Gastroesophageal sphincter (tissue), 4 donors: ENCODE measurements at places on chromosomes 6 and 20.

DNA sequence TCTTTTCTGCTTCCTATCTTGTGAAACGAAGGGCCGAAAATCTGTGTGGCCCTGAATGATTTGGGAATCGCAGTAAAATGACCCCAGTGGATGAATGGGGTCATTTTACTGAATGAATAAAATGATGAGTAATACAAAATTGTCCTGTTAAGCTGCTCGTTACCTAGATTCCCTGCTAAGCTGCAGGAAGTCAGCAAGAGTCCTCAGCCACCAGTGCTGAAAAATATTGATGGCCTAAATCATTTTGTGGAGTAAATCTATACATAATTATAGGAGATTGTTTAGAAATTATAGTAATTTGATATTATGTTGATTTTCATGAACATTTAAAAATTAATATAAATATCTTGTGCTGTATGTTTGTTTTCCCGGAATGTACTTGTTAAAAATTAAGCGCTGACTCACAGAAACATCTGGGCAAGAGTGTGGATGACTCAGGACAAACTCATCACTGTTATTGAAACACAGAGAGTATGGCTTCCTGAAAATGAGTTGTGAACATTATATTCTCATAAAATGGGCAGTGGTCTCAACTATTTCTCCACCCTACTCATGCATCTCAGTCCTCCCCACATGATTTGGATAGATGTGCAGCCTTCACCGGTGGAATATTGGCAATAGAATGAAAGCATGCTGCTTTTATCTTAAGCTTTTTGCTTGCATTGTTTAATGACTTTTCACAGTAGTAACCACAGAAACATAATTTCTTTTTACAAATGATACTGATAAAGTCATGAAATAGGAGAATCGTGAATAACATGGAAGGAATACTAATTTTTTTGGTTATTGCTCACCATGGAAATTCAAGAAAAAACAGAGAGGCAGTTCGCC lies 36.2 kb upstream of the RGS17 start:
- no peaks in the 10 kb centered on the region for H3K27me3 ChIP-seq
- ATAC-seq: no peak
- H3K36me3 ChIP-seq: no peaks in the 10 kb centered on the region
- H3K4me3 ChIP-seq: no peak overlapping the region
- H3K4me1 ChIP-seq: no peaks in the 10 kb centered on the region

DNA sequence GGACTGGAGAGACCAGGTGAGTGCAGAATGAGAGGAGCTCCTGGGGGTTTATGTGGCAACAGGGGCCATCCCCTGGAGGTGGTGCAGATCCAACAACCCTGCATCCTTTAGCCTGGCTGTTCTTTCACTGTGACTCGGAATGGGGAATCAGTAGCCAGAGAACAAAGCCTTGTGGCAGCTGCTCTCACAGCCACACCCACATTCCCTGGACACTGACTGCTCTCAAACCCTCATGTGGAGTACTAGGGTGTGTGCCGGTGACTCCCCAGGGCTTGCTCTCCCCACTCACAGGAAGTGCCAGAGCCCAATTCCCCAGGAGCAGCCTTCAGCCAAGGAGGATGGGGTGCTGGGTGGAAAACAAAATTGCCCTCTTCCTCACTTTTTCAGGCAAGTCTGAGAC lies 30.2 kb upstream of the GGTLC1 start:
- H3K4me3 ChIP-seq: no peak overlapping the region
- no peaks in the 10 kb centered on the region for H3K4me1 ChIP-seq
- H3K36me3 ChIP-seq: no peaks in the 10 kb centered on the region
- peaks cover 19% of the 10 kb centered on the region for H3K27me3 ChIP-seq
- no peak for ATAC-seq
- H3K27ac ChIP-seq: no peak overlapping the region

- peaks cover 5% of the 10 kb centered on the region for H3K4me1 ChIP-seq
- ATAC-seq: no peak
- H3K4me3 ChIP-seq: no peak overlapping the region
- no peaks in the 10 kb centered on the region for H3K27me3 ChIP-seq
These were observed 72.1 kb downstream of the GFRAL start for GRCh38 chr6:55399351-55399750.

- peaks cover 19% of the 10 kb centered on the region for H3K27me3 ChIP-seq
- H3K27ac ChIP-seq: no peak overlapping the region
- ATAC-seq: no peak
- no peaks in the 10 kb centered on the region for H3K4me1 ChIP-seq
- no peak overlapping the region for H3K4me3 ChIP-seq
- no peaks in the 10 kb centered on the region for H3K36me3 ChIP-seq
These were observed 36.6 kb upstream of the DUSP22 start for GRCh38 chr6:255751-256083.

DNA sequence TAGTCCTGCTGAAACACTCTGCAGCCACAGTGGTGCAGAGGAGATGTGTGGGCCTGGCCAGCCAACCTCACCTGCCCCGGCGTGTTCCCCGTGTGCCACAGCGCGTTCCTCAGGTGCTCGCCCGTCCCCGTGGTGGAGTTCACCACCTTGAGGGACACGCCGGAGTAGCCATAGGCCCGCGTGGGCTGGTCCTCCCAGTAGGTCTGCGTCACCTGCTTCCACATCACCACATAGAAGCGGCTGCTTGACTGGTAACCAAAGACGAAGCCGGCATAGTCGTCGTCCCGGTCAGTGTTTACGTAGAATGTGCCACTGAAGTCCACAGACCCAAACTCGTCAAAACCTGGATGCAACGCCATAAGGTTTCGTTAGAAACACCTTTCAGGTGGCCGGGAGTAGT lies 31.5 kb downstream of the THBS2 start:
- H3K36me3 ChIP-seq: no peaks in the 10 kb centered on the region
- no peak overlapping the region for H3K27ac ChIP-seq
- no peak for ATAC-seq

GRCh38 chr20:1805161-1805581 lies 90.0 kb upstream of the SIRPA start:
- no peak overlapping the region for H3K4me3 ChIP-seq
- H3K4me1 ChIP-seq: no peaks in the 10 kb centered on the region
- H3K36me3 ChIP-seq: no peaks in the 10 kb centered on the region
- H3K27ac ChIP-seq: no peak overlapping the region
- ATAC-seq: no peak
- no peaks in the 10 kb centered on the region for H3K27me3 ChIP-seq

DNA sequence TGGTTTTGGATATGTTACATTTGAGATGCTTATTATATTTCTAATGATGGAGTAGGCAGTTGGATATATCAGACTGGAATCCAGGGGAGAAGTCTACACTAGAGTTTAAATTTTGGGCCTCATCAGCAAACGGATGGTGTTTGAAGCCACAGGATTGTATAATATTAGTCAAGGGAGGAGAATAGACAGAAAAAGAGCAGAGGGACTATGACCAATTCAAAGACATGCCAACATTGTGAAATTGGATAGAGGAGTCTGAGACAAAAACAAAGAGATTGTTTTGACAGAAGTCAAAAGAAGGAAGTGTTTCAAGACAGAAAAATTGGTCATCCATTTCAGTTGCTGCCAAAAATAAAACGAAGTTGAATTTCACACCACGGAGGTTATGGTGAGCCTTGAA lies 66.5 kb downstream of the NOX3 start:
- no peaks in the 10 kb centered on the region for H3K4me1 ChIP-seq
- H3K27me3 ChIP-seq: no peaks in the 10 kb centered on the region
- no peak overlapping the region for H3K27ac ChIP-seq
- H3K4me3 ChIP-seq: no peak overlapping the region
- no peak for ATAC-seq

DNA sequence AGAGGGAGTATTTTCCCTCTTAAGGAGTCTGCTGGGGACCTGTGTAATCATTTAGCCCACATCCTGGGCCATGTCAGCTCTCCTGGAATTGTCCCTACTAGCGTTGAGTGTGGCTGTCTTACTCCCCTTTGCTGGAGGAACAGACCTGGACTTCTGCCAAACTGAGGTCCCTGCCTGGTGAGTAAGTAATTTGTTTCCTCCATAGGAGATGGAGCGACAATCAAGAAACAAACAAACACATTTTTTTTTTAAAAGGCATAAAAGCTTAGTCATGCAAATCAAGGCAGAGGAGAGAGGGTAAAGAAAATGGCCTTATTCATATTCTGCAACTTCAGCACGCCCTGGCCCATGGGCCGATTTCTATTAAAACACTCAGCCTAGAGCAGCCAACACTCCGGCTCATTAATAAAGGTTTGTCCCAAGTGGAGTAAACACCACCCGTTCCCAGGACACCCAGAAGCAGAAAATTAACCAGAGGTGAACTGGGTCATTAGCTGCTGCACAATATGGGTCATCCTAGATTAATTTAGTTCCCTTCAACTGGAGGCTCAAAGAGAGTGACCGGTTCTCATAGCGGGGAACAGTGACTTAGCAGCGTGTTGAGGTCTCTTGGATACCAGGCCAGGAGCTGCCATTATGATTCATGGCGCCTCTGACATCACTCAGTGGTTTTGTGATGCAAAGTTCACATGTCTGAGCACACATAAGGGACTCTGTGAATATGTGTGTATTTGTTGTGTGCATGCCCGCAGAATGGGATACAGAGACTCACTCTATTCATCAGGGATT lies 165.0 kb upstream of the SULF2 start:
- no peak for ATAC-seq
- H3K4me3 ChIP-seq: no peak overlapping the region
- no peaks in the 10 kb centered on the region for H3K4me1 ChIP-seq
- H3K36me3 ChIP-seq: no peaks in the 10 kb centered on the region

DNA sequence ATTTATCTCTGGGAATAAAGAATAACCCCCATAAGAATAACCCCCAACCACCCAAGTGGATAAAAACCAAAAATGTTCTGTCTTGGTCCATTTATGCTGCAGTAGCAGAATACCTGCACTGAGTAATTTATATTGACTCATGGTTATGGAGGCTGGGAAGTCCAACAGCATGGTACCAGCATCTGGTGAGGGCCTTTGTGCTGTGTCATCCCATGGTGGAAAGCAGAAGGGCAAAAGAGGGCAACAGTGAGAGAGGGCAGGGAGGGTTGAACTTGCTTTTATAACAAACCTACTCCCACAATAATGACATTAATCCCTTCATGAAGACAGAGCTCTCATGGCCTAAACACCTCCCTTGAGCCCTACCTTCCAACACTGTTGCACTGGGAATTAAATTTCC lies 133.7 kb downstream of the ERMARD start:
- no peak for ATAC-seq
- no peak overlapping the region for H3K4me3 ChIP-seq
- H3K36me3 ChIP-seq: no peaks in the 10 kb centered on the region
- H3K4me1 ChIP-seq: no peaks in the 10 kb centered on the region

DNA sequence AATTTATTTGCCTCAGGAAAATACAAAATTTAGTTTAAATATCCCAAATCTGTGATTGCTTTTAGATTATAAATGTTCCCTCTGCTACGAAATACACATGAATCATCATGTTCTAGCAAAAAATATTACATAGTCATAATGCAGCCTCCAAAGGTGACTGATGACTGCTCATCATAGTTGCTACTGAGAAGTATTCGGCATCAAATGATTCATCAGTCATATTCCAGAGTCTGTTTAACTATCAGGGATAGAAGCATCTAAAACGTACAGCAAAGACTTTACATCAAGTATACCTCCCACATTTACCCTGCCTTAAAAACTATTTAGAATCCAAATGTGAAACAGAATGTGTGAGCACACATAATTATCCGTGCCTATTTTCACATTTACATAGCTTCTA lies 626.0 kb downstream of the CDH26 start:
- H3K4me3 ChIP-seq: no peak overlapping the region
- H3K4me1 ChIP-seq: peaks cover 10% of the 10 kb centered on the region
- no peak overlapping the region for H3K27ac ChIP-seq
- peaks cover 14% of the 10 kb centered on the region for H3K27me3 ChIP-seq

DNA sequence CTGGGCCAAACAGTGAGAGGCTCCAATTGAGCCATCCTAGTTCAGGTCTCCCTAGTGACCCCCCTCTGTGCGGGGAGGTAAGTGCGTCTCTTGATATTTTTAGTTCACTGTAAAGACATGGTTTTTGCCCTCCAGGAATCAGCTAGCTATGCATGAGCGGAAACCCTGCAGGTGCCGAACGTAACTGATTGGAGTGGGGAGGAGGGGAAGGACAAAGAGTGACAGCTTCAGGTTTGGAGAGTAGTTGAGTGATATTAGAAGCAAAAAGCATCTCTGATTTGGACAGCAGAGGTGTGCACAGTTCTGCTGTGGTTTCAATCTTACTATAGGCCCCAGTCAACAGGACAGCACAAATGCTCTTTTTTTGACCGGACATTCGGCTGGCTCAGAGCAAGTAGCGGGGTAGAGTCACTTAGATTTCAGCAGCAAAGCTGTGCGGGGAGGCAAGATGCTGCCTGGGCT lies 31.8 kb downstream of the TBC1D7 start:
- no peaks in the 10 kb centered on the region for H3K27me3 ChIP-seq
- H3K27ac ChIP-seq: no peak overlapping the region
- ATAC-seq: no peak
- H3K4me3 ChIP-seq: no peak overlapping the region
- no peaks in the 10 kb centered on the region for H3K4me1 ChIP-seq

DNA sequence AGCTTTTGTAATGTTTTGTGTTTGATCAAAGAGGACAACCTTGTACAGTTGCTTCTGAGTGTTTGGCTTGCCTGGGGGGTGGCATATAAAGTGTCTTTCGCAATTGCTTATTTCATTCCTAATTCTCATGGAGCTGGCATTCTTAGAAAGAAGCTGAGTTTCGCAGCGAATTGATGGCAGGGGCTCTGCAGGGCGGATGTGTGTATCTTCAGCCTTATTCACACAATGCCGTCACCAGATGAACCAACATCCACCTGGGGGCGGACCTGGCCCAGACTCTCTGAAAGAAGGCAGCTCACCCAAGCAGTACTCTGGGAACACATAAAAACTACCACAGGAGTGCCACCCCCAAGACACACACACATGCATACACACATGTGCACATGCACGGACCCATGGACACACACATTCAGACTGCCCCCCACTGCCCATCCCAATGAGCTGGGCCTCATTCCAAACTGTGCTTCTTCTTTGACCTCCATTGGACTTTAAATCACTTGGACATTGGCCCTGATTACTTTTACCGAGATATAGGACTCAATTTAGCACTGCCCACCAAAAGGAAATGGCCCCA lies 55.4 kb upstream of the FOXQ1 start:
- H3K36me3 ChIP-seq: no peaks in the 10 kb centered on the region
- no peak overlapping the region for H3K4me3 ChIP-seq
- no peaks in the 10 kb centered on the region for H3K4me1 ChIP-seq
- H3K27ac ChIP-seq: no peak overlapping the region
- no peak for ATAC-seq
